Kidney (tissue), 22 donors: ENCODE measurements at places on chromosomes 13 and 19. TPM values are rescaled to one million over a fixed set of nuclear protein-coding genes. Genes with fewer than 3 reads are reported as not detected.

- H3K27me3 ChIP-seq, result no peaks in the 10 kb centered on the region
- no peaks in the 10 kb centered on the region for H3K36me3 ChIP-seq
- no peaks in the 10 kb centered on the region for H3K4me1 ChIP-seq
- H3K27ac ChIP-seq, result no peak overlapping the region
- H3K4me3 ChIP-seq, result no peak overlapping the region
Observed at GRCh38 chr13:46006688-46007452, 45.7 kb downstream of the ZC3H13 start.

Gene ISOC2
- total RNA-seq, result 45.9 TPM

GRCh38 chr13:45331692-45332035 lies 9.3 kb downstream of the TPT1 start:
- no peaks in the 10 kb centered on the region for H3K27me3 ChIP-seq
- no peaks in the 10 kb centered on the region for H3K4me1 ChIP-seq

DNA sequence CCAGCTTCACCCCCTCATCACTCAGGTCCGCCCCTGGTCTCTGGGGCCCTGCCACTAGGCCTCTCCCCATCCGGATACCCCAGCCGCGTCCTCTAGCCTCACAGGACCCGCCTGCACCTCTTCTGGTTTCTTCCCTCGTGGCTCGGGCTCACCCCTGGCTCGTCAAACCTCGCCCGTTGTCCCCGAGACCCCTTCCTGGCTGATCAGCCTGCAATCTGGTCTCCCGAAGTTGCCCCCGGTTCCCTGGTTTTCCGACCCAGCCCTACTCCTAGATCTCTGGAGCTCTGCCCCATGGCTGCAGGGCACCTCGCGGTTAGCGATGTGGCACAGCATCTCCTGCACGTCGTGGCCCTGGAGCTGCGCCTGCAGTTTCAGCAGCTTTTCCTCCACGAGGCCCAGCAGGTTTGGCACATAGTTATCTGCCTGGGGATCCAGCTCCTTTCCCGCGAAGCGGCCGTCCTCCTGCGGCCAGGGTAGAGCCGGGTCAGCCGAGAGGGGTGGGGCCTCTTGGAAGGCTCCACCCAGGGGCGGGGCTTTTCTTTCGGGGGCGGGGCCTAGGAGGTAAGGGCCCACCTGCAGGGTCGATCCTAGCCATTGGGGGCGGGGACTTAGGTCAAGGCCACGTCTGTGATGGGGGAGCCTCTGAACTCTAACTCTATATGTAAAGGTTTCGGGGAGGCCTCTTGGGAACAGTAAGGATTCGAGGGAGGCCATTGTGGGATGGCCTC lies 2.4 kb upstream of the RGL3 start:
- H3K27me3 ChIP-seq, result peaks cover 11% of the 10 kb centered on the region
- H3K4me3 ChIP-seq, result no peak overlapping the region
- H3K36me3 ChIP-seq, result no peaks in the 10 kb centered on the region
- DNase-seq, result peak; percentile 87

- no peak overlapping the region for H3K4me3 ChIP-seq
- peaks cover 11% of the 10 kb centered on the region for H3K27me3 ChIP-seq
- H3K4me1 ChIP-seq, result no peaks in the 10 kb centered on the region
- H3K36me3 ChIP-seq, result no peaks in the 10 kb centered on the region
Observed at GRCh38 chr19:9966448-9966847, 30.1 kb upstream of the OLFM2 start.

Gene KCNN4
- 6.1 TPM for total RNA-seq

Gene RXFP2
- 0.09 TPM for total RNA-seq

DNA sequence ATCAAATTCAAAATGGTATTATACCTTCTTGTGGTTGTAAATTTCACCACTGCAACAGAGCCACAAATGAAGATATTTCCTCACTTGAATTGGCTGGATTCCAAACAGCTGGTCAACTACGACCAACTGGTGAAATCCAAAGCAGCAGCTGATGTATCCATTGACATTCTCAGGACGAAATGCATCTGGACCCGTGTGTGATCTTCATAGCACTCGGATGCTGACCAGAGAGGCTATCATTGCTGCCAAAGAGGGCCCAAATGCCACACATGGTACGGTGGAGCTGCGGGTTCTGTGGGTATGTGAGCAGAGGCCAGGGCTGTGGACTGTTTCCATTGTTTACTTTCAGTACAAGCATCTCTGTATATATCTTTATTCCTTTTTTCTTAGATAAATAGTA lies 25.6 kb upstream of the PCCA start:
- H3K4me3 ChIP-seq, result no peak overlapping the region
- H3K27ac ChIP-seq, result no peak overlapping the region
- no peaks in the 10 kb centered on the region for H3K4me1 ChIP-seq
- peak; percentile 31 for DNase-seq

Gene GPR12
- total RNA-seq, result not detected

Gene PGPEP1
- total RNA-seq, result 54.5 TPM

Gene PLPPR3
- total RNA-seq, result not detected

Gene PTGIR
- 10.1 TPM for total RNA-seq

Gene DAND5
- not detected for total RNA-seq

- H3K36me3 ChIP-seq, result no peaks in the 10 kb centered on the region
- H3K4me1 ChIP-seq, result no peaks in the 10 kb centered on the region
- H3K4me3 ChIP-seq, result no peak overlapping the region
- peaks cover 66% of the 10 kb centered on the region for H3K27me3 ChIP-seq
Observed at GRCh38 chr19:41919948-41920712, 8.1 kb downstream of the ERFL start.

DNA sequence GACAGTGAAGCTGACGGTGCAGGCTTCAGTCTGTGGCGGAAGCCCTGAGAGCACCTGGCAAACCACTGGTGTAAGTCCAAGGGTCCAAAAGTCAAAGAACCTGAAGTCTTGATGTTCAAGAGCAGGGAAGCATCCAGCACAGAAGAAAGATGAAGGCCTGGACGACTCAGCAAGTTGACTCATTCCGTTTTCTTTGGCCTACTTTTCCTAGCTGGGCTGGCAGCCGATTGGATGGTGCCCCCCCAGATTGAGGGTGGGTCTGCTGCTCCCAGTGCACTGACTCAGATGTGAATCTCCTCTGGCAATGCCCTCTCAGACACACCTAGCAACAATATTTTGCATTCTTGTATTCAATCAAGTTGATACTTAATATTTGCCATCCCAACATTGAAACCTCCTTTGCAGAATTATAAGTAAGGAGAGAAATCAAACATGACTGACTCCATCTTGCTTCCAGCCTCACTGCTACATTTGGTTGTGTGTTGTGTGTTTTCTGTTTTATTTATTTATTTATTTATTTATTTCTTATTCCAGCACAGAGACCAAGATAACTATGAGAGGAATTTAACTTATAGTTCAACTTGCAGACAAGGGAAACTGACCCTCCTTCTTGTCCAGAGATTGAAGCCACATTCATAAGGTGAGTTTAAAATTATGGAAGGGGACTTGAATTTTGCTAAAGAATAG lies 32.8 kb downstream of the IGFL2 start:
- H3K4me1 ChIP-seq, result no peaks in the 10 kb centered on the region
- H3K27me3 ChIP-seq, result no peaks in the 10 kb centered on the region
- H3K4me3 ChIP-seq, result no peak overlapping the region
- no peaks in the 10 kb centered on the region for H3K36me3 ChIP-seq
- H3K27ac ChIP-seq, result no peak overlapping the region
- no peak for DNase-seq

Gene MBD3L4
- not detected for total RNA-seq

Gene FAM83E
- 15.9 TPM for total RNA-seq

Gene CD33
- total RNA-seq, result 14.0 TPM

DNA sequence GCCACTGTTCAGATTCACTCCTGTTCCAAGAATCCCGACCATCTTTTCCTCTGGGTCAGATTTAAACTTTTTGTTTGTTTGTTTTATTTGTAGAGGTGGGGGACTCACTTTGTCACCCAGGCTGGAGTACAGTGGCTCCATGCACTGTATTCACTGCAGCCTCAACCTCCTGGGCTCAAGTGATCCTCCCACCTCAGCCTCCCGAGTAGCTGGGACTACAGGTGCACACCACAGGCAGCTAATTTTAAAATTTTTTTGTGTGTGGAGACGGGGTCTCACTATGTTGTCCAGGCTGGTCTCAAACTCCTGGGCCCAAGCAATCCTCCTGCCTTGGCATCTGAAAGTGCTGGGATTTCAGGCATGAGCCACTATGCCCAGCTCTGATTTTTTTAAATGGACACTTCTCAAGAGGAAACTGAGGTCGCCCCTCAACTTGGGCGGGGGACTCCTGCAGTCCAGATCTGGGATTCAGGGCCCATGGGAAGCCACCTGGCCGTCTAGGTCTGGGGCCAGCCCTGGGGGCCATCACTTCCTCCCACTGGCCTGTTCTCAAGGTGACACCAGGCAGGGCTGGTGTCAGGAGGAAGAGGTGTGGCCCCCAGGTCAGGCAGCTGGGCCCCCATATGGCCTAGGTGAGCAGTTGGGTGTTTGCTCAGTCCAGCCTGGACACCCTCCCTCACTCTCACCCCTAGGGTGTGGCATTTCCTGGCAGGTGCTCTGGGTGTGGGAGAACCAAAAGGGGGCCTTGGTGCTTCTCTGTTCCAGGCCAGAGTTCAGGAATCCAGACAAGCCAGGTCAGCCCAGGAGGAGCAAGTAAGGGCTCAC lies 1.3 kb downstream of the B3GNT3 start:
- H3K36me3 ChIP-seq, result no peaks in the 10 kb centered on the region
- H3K27me3 ChIP-seq, result no peaks in the 10 kb centered on the region

DNA sequence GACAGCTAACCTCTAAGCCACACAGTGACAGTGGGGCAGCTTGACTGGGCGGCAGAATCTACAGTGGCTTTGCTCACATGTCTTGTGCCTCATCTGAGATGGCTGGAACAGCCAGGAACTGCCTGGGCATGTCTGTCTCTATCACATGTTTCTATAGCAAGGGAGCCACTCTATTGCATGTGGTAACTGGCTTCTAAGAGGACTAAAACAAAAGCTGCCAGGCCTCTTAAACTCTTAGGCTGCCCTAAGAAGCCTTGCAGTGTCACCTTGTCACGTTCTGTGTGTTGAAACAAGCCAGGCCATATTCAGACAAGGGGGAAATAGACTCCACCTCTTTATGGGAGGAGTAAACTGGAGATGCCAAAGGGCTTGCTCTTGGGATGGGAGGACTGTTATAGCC lies 122.9 kb upstream of the MAB21L1 start:
- no peak overlapping the region for H3K4me3 ChIP-seq
- H3K27me3 ChIP-seq, result no peaks in the 10 kb centered on the region
- no peaks in the 10 kb centered on the region for H3K4me1 ChIP-seq
- no peak for DNase-seq

- peaks cover 8% of the 10 kb centered on the region for H3K4me1 ChIP-seq
- peak overlapping the region; percentile 11 for H3K4me3 ChIP-seq
- no peak overlapping the region for H3K27ac ChIP-seq
- DNase-seq, result no peak
- H3K27me3 ChIP-seq, result peaks cover 14% of the 10 kb centered on the region
Observed at GRCh38 chr19:6532244-6532999, 1.6 kb downstream of the TNFSF9 start.

GRCh38 chr13:53110181-53110580 lies 81.6 kb downstream of the OLFM4 start:
- H3K4me1 ChIP-seq, result no peaks in the 10 kb centered on the region
- H3K27ac ChIP-seq, result no peak overlapping the region
- no peak for DNase-seq
- no peaks in the 10 kb centered on the region for H3K27me3 ChIP-seq

DNA sequence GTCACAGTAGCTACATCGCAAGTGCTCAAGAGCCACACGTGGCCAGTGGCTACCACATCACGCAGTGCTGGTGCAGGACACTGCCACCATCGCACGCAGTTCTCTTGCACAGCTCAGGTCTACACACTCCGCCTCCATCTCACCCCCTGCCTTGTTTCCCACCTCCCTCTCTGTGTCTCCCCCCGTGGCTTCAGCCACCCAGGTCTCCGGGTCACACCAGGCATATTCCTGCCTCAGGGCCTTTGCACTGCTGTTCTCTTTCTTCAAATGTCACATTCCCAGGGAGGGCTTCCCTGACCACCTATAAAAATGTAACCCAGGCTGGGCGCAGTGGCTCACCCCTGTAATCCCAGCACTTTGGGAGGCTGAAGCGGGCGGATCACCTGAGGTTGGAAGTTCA lies 10.6 kb downstream of the CCDC8 start:
- H3K27me3 ChIP-seq, result no peaks in the 10 kb centered on the region
- no peaks in the 10 kb centered on the region for H3K36me3 ChIP-seq
- no peak overlapping the region for H3K27ac ChIP-seq

Gene RGCC
- total RNA-seq, result 12.9 TPM

- H3K36me3 ChIP-seq, result no peaks in the 10 kb centered on the region
- H3K27me3 ChIP-seq, result no peaks in the 10 kb centered on the region
- H3K4me3 ChIP-seq, result peak overlapping the region; percentile 60
- peaks cover 2% of the 10 kb centered on the region for H3K4me1 ChIP-seq
- peak; percentile 93 for DNase-seq
Observed at GRCh38 chr13:30673669-30674521, 56.2 kb downstream of the USPL1 start.

Gene OR7G3
- not detected for total RNA-seq

Gene RELB
- 30.6 TPM for total RNA-seq

DNA sequence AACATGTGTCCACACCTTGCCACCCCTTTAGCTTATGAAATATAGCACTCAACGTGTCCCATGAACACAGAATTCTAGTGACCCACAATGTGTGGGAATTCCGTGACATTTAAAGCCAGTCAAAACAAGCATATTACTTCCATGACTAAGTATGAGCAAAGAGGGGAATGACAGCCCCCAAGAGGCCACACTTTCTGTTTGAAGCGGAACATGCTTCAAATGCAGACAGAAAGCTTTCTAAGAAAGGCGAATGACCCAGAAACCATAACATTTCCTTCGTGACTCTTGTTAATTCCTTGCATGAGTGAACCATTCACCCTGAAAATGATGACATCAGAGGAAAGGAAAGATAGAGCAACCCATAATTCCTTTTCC lies 122.0 kb upstream of the FNDC3A start:
- H3K27me3 ChIP-seq, result no peaks in the 10 kb centered on the region
- no peaks in the 10 kb centered on the region for H3K36me3 ChIP-seq
- H3K4me3 ChIP-seq, result no peak overlapping the region
- H3K27ac ChIP-seq, result no peak overlapping the region

DNA sequence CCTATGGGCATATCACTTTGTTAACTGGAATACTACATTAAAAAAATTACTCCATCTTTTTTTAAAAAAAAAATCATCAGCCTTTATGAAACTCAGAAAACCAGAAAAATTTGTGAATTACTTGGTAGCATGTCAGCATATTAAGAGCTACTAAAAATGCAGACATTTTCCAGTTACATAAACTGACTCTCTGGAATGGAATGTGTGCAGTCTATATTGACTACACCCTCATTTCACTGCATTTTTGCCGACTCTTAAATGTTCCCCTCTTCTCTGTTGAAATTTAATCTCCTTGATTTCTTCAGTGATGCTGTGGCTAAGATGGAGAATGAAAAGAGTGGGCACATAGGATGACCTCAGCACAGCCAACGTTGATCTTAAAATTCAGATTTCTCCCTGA lies 393.8 kb downstream of the ITGBL1 start:
- no peak overlapping the region for H3K4me3 ChIP-seq
- no peak for DNase-seq
- no peaks in the 10 kb centered on the region for H3K36me3 ChIP-seq
- no peak overlapping the region for H3K27ac ChIP-seq
- H3K27me3 ChIP-seq, result no peaks in the 10 kb centered on the region
- H3K4me1 ChIP-seq, result no peaks in the 10 kb centered on the region
